ENCODE measurements at places on chromosomes 4 and X. TPM values are rescaled to one million over a fixed set of nuclear protein-coding genes. Genes with fewer than 3 reads are reported as not detected.

DNA sequence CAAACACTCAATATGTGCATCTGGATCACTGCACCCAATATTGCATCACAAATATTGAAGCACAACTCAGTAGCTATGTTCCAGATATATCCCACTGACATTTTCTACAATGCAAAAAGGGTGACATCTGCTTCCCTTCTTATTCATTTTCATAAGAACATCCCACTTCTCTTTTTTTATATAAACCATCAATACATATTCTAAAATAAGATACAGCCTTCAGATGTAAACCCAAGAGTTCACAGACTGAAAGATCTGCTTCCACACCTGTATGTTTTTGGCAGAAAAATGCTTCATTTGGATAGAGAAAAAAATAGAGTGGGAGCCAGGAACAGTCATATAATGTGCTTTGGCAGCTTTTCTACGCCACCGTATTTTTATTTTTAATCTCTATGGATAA lies 815.6 kb upstream of the ADGRL3 start:
- DNase-seq = no peak

DNA sequence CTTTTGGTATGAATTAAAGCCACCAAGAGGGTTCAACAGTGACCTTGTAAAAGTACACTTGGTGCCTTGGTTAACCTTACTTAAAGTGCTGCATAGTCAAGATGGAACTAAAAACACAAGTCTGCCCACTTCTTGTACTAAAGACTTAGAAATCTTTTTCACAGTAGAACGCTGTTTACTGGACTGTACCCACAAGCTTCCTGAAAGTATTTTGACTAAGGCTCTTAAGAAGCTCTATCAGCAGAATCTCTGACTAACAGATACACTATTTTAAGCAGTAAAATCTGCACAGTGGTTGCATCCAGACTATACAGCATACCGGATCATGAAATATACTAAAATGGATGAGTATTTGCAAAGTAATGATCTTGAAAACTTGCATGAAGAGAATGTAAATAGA lies 7.2 kb downstream of the RAB28 start:
- DNase-seq = no peak

Gene MTMR1
- total RNA-seq = 21.9 TPM

Gene FGFRL1
- 31.2 TPM for total RNA-seq

Measured in left lung (tissue), 14 donors.